ENCODE measurements at places on chromosomes 5 and 9.

DNA sequence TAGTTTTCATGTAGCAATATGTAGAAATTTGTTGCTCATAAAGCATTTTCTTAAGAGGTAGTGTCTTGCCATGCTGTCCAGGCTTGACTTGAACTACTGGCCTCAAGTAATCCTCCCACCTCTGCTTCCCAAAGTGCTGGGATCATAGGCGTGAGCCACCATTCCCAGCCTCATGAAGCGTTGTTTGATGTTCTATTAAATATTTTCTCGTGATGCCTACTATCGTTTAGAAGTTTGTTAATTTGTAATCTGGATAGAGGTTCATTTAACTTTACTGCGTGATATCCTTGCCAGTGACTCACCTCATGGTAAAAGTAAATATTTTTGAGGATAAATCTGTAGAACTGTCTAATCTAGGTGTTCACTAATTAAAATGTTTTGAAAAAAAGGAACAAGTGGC, 82.6 kb downstream of the VCAN start:
- no peak for DNase-seq

DNA sequence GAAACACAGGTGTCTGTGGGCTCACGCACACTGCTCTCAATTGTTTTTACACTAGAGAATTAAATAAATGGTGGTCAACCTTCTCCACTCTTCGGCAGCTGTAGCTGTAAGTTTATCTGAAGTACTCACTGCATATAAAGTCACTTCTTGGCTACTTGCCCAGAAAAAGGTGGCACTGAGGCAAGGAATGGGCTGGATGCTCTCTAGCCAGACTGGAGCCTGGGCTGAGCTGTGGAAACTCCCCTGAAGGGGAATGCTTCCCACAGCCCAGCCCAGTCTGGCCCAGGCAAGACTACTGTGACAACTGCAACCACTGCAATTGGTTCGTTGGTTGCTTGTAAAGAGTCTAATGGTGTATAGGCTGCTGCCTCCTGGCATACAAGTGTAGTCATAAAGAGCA, 4.5 kb downstream of the LEAP2 start:
- no peak for DNase-seq

- no peak for DNase-seq
These were observed 31.4 kb upstream of the ANKRD55 start for GRCh38 chr5:56264417-56265025.

DNA sequence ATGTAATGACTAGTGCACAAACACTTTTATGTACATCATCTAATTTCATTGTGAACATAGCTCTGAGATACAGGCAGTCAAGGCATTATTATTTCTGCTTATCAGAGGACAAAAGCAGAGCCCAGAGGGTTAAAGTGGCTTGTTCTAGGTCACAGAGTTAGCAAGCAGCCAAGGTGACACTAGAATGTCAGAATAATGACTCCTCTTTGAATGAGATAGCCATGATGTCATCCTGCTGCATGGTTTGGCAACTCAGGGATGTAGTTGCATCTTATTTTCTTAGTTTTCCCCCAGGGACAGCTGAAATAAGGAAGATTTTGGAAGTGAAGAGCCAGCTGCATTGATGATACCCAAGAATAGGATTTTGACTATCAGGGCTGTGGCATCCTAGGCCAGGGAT, 54.4 kb downstream of the KCNV2 start:
- DNase-seq: no peak

- no peak for DNase-seq
These were observed 1725.3 kb downstream of the EFNA5 start for GRCh38 chr5:105945203-105945972.

GRCh38 chr9:123772967-123773366, 157.0 kb downstream of the DENND1A start:
- no peak for DNase-seq
